Suprapubic skin (tissue), 4 donors: ENCODE measurements at places on chromosomes 1 and 21.

DNA sequence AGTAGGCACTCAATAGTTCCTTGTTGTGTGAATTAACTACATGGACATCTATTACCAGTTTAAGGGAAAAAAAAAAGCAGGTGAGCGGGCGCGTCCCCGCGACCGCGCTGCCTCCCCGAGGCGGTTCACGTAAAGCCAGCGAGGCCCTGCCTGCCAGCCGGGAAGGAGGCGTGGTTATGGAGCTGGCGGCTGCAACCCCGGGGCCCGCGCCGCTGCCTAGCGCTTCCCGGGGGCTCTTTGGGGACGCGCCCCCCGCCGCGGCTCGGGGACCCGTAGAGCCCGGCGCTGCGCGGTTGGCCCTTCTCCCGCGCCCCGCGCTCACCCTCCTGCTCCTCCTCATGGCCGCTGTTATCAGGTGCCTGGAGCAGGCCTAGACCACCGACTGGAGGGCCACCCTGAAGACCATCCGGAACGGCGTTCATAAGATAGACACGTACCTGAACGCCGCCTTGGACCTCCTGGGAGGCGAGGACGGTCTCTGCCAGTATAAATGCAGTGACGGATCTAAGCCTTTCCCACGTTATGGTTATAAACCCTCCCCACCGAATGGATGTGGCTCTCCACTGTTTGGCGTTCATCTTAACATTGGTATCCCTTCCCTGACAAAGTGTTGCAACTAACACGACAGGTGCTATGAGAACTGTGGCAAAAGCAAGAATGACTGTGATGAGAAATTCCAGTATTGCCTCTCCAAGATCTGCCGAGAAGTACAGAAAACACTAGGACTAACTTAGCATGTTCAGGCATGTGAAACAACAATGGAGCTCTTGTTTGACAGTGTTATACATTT is 2.6 kb upstream of the CC2D1B start:
- no peak for DNase-seq

GRCh38 chr1:150236614-150237100 is 745 bp upstream of the ANP32E start:
- DNase-seq, result no peak

DNA sequence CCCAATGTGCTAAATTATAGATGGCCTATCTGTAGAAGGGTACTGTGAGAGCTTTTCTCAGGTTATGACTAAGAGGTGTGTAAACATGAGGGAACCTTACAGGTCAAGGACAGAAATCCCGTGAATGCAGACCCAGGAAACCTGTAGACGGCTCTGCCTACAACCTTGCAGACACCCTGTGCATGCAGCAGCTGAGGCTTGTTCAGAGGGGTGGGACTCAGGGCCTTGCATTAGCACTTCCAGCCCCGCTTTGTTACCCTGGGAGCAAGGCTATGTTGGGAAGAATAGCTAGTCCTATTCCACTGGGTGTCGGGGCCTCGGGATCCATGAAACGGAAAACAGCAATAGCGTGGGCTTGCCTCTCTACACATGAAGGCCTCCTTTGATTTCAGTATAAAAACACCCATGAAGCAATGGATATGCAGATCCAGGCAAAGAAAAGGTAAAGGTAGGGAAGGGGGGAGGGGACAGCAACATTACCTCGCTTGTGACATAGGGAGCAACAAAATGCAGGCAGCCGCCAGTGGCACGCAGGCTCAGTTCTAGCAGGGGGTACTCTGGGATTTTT is 9.5 kb upstream of the NDUFS5 start:
- no peak for DNase-seq

GRCh38 chr1:209697126-209697525 is 7.5 kb upstream of the HSD11B1 start:
- no peak for DNase-seq

DNA sequence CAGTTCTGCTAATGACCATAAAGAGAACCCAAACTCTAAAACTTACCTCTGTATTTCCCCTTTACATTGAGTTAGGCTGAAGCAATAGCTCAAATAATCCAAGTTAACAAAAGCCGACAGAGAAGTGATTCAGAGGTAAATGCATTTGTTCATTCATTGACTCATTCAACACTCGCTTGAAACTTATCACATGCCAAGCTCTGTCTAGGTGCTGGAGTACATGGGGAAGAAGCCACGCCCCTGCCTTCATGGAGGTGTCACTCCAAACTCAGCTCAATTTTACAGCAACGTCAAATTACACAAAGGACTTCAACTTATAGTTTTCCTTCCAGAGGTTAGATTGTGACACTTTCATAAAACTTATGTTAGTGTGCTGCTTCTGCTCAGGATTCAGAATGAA is 45.8 kb downstream of the SLC25A24 start:
- DNase-seq, result no peak

DNA sequence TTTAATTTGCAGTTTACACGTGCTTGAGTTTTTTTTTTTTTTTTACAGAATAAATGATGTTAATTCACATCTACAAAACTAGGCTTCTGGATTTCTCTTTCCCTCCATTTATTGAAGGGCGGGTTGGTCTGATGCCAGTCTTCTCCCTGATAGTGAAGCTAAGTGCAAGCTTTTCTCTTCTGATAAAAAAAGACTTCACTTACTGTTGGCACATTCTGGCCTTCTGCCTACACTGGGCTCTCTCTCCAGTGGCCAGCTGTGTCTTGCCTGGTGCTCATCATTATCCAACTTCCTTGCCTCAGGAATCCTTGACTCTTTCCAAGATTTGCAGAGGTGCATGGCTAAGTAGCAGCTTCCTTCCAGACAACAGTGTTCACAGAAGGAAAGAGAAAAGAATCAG is 7.6 kb upstream of the RAP1A start:
- no peak for DNase-seq

DNA sequence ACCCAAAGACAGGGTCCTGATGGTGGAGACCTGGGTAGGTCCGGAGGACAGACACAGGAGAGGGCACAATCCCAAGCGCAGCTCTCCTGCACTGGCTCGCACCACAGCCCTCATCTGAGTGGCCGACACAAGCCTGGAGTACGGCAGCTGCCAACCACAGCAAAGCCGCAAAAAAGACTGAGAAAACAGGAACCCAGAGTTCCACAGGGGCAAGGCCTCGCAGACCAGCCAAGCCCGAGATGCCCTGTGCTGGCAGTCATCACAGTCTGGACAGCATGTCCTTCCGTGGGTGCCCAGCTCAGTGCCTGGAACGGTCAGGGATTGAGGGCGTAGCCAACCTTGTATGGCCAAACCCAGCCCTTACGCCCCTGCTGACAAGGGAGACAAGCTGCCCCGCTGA is 11.4 kb downstream of the ZBTB48 start:
- no peak for DNase-seq
